ENCODE measurements at places on chromosomes 12 and 14.

GRCh38 chr14:91685600-91685999 lies 46.3 kb downstream of the CATSPERB start:
- no peak for DNase-seq

DNA sequence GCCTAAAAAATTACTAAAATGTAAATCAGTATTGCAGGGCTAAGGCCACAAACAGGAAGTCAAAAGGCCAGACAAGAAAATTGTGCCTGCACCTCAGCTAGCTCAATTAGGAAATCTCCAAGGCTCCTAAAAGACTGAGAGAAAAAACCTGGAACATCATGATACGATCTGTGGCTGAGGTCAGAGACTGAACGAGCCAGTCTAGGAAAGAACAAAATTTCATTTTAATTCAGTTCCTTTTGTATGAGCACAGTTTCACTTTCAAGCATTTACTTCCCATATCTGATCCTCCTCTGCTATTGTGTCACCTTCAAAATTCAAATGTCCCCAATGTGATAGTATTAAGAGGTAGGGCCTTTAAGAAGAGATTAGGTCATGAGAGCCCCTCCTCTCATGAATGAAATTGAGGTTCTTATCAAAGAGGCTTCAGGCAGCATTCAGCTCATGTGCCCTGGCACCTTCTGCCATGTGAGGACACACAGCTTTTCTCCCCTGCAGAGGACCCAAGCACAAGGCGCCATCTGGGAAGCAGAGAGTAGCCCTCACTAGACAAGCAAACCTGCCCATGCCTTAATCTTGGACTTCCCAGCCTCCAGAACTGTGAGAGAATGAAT lies 14.8 kb downstream of the PRKAB1 start:
- DNase-seq: no peak

DNA sequence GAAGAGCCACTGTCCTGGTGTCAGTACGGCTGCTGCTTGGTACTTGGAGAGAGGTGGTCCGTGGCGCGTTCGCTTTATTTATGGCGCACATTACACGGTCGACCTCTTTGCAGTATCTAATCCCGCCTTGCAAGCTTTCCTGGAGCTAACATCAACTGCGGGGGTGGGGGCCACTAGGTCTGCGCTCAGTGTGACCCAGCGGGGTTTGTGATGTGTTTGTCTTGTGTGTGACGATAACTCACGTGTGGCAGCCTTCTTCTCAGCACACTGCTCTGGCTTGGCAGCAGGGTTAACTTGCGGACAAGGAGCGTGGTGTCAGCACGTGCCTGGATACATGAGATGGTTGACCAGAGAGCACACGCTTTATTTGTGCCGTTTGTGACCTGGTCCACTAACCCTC lies 122.2 kb upstream of the RTL1 start:
- no peak for DNase-seq

DNA sequence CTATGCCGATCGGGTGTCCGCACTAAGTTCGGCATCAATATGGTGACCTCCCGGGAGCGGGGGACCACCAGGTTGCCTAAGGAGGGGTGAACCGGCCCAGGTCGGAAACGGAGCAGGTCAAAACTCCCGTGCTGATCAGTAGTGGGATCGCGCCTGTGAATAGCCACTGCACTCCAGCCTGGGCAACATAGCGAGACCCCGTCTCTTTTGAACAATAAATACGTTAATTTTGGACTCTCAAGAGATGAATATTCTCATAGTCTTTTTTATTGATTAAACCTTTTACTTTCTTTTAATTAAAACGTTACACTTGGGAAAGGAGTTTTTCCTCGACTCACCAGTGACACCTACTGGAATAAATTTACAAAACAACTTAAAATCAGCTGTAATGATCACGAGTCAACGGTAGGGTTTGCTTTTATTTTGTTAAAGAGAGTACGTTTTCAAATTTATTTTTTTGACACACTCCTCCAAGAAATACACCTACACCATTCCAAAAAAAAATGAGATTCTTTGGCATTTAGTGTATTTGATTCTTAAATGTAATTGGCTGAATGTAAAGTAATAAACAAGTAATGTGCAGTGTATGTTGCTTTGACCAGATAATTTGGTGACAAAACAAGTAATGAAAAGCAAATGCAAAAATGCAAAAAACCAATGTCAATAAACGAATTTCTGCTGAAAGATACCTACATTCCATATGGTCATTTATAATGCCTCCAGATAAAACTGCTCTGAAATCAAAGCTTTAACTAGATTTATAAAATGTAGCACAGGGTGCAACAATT lies 687 bp upstream of the RPS29 start:
- DNase-seq: peak; percentile 84

DNA sequence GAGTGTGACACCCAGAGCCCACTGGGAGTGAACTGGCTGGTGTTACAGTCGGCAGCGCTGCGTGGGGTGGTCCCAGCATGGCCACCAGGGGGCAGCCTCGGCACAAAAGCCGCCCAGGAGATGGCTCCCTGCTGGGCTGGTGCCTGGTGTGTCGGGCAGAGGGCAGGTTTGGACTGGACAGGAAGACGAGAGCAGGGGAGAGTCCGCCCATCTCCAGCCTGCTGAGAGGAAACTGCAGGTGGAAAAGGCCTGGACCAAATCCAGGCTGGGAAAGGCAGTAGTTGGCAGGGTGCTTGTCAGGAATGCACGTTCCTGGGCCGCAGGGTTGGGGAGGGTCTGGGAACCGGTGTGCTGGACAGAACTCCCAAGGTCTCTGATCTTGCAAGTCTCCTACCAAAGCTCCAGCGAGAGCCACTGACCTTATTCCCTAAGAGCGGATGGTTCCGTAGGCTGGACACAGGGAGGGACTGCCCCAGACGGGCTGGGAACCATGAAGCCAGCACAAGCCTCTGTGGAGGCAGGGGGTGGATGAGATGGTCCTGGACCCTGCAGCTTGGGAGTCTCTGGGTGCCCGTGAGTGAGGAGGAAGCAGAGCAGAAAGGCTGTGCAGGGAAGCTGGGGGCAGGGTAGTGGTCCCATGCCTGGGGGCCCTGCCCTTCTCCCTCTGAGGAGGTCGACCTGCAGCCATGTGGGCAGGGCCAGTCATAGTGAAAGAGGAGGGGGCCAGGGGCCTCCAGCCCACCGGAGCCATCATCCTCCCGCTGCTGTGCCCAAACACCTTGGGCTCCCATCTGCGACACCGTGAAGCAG lies 1.8 kb downstream of the AHNAK2 start:
- peak; percentile 76 for DNase-seq

GRCh38 chr12:614411-614970 lies 48.8 kb downstream of the NINJ2 start:
- peak; percentile 6 for DNase-seq

DNA sequence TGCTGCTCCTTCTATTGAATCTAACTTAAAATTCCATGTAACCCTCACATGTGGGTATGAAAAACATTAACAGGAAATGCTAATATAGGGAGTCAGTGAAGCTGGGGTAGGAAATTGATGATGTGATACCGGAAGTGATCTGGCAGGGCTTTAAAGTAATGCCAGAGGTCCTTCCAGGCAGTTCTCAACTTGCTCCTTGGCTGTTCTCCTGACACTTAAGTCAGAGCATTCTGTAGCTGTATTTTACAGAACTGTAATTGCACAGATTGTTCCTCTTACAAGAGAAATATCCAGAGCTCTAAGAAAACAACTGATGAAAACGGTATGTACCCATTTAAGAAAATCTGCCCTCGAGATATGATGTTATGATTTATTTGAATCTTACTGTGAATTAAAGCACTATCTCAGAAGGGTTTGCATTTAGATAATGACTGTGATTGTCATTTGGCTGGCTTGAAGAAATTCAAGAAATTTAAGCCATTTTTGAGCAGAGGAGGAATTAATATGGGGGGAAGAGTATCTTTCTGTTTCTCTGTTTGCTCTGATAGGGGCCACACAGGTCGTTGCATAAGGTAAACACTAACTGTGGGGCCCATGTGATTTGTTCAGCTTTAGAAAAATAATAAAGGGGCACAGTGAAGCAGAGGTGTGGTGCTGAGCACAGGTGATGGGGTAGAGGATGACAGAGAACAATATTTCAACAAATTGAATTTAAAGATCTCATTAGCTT lies 88.4 kb downstream of the BBS10 start:
- peak; percentile 21 for DNase-seq
